Endothelial cell of umbilical vein (primary cell): ENCODE measurements at places on chromosomes 6 and 20. TPM values are rescaled to one million over a fixed set of nuclear protein-coding genes. Genes with fewer than 3 reads are reported as not detected.

DNA sequence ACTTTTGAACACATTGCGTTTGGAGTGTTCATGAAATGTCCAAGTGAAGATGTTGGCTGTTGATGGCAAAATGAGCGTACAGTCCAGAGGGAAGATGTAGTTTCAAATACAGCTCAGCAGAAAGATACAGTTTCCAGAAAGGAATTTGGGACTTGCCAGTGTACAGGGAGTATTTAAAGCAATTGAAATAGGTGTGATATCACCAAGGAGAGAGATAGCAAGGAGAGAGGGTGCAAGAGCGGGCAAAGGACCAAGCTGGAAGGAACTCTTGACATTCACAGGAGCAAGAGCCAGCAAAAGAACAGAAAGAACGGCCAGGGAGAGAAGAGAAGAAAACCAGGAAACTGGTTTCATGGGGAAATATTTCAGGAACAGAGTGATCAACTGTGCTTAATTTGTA, 47.8 kb downstream of the CARMIL1 start:
- no peak for DNase-seq

DNA sequence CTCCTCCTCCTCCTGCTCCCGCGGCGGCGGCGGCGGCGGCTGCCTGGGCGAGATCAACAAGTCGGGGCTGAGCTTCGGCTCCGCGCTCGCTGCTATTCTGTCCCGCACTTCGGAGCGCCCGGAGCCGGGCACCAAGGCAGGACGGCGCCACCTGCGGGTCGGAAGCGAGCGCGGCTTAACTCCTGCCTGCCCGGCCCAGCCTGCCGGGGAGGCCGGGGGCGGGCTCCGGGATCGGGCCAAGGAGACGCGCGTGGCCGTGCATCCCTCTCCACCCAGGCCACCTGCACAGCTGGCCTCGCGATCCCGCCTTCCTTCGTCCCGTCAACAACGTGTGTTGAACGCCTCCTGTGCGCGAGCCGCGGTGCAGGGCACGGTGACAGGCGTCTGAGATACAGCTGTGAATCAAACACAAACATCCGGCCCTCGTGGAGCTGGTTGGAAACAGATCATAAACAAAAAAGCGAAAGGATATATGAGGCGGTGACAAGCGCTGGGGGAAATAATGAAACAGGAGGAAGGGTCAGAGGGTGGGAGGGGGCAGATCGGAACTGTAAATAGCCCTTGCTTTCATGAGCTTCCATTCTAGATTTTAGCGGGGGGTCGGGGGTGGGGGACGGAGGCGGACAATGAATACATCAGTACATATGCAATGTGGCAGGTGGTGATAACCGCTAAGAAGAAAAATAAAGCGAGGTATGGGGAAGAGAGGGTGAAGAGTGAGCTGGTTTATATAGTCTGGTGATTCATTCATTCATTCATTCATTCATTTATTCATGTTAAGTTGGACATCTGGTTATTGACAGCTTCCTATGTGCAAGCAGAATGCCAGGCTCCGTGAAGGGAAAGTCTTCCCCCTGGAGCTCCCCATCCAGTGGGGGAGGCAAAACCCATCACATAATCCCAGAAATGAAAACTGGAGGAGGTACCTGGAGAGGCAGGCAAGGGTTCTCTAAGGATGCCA, 2.0 kb upstream of the KCNB1 start:
- peak; percentile 67 for DNase-seq

PLN gene
- not detected in 2 replicates for total RNA-seq

OXT gene
- not detected in 2 replicates for total RNA-seq

HRH3 gene
- not detected in 2 replicates for total RNA-seq
